ENCODE measurements at places on chromosomes 5 and 9.

DNA sequence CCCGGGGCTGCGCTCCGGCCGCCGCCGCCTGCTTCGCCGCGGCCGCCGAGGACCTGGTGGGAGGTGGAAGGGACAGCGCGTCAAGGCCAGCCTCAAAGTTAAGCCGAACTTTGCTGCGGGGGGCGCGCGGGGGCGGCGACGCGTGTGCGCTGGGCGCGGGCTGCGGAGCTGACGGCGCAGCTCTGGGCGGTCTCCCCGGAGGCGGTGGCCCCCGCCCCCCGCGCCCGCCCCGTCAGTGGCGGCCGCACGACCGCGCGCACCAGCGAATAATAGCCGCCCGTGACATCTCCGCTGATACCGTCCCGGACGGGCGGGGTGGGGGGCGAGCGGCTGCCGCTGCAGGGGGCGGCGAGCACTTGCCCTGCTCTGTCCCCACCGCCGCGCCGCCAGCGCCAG lies 579 bp upstream of the FAM78A start:
- no peak for DNase-seq

DNA sequence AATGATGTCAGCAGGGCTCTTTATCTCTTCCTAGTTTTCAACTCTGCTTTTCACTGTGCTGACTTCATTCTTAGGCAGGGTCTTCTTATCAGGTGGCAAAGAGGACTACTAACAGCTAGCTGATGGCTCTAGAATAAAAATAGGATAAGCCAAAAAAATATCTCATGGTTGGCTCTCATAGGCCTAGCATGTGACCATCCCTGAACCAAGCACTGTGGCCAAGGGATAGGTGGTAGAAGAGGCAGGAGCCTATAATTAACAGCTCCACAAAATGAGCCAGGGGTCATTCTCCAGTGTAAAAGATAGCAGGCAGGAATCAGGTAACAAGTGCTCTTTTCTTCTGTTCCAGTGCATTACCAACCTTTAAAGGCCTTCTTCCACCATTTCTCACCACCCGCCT lies 21.1 kb downstream of the ANKDD1B start:
- DNase-seq: no peak

GRCh38 chr5:2066373-2066772 lies 183.6 kb upstream of the IRX4 start:
- no peak for DNase-seq

GRCh38 chr9:37511016-37512010 lies 25.6 kb downstream of the POLR1E start:
- no peak for DNase-seq

GRCh38 chr9:33158843-33159776 lies 8.0 kb downstream of the B4GALT1 start:
- no peak for DNase-seq

DNA sequence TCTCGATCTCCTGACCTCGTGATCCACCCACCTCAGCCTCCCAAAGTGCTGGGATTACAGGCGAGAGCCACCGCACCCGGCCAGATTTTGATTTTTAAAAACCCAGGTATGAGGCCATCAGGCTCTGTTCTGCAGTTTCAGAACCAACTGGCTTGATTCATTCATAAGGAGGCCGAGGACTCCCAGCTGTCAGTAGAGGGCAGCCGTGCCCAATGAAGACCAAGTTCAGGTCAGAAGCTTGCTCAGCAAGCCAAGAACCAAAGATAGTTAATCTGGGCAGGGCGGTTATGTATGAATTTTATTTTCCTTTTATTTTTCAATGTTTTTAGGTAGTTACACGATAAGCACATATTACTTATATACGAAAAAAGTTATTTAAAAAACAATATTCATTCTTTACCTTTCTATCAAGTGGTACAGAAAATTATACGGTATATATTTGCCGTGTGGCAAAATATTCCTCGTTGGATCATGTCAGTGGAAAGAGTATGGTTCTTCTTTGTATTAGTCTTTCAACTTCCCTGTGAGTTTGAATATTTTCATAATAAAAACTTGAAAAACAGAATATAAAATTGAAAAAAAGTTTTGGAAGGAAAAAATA lies 18.0 kb downstream of the MGAT1 start:
- DNase-seq: peak; percentile 61

DNA sequence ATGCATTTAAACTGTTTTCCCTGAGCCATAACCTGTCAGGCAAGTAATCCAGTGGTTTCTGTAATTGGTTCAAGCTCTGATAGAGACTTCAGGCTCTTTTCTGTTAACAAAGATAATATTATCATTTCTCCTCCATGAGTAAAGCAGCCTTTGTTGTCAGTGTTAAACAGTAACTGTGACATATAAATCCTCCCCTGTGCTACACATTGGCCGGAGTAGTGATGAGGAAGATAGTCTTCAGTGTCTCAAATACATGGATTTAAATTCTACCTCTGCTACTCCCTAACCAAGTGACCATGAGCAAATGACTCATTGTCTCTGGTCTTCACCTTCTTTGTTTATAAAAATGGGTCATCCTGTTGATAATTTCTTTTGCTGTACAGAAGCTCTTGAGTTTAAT lies 615.5 kb upstream of the CHD1 start:
- DNase-seq: no peak

GRCh38 chr5:77180167-77181081 lies 30.1 kb upstream of the PDE8B start:
- DNase-seq: no peak

- DNase-seq: no peak
Measured at GRCh38 chr5:52740007-52740406, 47.7 kb upstream of the ITGA1 start.

DNA sequence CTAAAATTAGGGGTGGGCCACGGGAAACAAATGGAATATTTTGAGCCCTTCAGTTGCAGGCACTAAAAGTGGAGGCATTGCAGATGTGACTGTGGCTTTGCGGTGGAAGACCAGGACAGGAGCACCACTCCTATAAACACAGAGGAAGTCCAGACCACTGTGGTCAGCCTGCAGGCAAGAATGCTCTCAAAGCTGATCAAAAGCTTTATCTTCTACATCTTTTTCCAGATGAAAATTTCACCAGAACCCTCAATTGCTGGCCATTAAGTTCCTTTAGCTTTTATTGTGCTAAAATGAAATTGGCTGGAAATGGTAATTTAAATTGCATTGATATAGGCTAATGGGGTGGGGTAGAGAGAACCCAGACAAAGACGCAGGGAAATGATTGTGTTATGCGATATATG lies 208.8 kb downstream of the ERCC6L2 start:
- DNase-seq: no peak
